ENCODE measurements at places on chromosomes 4 and X.

GRCh38 chr4:72319601-72320021 lies 249.4 kb downstream of the ADAMTS3 start:
- DNase-seq, result no peak

DNA sequence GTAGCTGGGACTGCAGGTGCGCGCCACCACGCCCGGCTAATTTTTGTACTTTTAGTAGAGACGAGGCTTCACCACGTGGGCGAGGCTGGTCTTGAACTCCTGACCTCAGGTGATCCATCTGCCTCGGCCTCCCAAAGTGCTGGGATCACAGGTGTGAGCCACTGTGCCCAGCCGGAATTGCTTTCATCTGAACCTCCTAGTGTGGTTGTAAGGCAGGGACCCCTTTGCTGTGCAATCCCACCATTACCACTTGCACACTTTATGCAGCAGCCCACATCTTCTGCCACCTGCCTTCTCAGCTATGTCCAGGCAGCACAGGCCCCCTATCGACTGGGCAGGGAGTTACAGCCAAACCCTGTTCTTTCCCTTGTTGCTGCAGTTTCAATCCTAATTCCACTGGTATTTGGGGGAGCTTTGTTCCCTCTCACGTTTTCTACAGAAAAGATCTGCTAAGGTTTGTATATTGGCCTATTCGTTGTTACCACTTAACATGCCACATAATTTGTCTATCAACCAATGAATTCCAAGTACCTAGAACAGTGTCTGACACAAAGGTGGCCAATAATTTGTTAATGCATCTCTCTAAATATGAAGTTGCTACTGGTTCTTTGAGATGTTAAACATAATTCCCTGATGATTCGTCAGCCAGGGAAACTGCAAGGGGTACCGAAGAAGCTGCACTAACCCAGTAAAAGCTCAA lies 6.5 kb downstream of the RPL39 start:
- peak; percentile 21 for DNase-seq

GRCh38 chr4:85744950-85745349 lies 270.0 kb downstream of the ARHGAP24 start:
- DNase-seq, result no peak

- DNase-seq, result no peak
Observed at GRCh38 chrX:28888416-28888815, 301.2 kb downstream of the IL1RAPL1 start.

DNA sequence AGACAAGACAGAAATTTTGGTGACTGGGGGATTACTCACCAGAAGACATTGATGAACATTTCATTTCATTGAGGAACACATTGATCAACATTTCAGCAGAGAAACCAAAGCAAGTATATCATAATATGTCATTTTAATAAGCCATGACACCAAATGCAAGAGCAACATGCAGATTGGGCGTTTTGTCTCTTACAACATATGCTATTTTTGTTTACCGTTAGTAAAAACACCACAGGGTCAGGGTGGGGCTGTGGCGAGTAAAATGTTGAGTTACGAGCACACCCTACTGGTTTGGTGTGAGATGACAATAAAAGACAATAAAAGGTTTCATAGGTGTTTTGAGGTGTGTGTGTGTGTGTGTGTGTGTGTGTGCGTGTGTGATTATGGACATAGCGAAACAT lies 294.5 kb downstream of the PDGFC start:
- DNase-seq, result no peak

DNA sequence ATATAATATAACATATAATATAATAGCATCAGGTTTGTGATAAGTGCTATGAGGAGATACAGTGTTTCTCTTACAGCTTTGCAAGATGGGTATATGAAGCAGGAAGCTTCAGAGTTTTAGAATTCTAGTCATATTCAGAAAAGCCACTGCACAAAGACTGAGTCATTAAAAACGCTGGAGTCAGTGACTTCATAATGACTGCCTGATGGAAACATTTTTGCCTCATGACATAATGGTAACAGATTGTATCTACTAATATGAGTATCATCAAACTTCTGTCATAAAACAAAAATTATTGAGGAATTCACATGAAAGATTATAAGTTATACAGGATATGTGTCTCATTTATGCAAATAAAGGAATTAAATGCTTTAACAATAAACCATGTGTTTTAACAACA lies 46.8 kb downstream of the EPHA5 start:
- no peak for DNase-seq

GRCh38 chr4:149987330-149988086 lies 90.7 kb upstream of the DCLK2 start:
- no peak for DNase-seq

DNA sequence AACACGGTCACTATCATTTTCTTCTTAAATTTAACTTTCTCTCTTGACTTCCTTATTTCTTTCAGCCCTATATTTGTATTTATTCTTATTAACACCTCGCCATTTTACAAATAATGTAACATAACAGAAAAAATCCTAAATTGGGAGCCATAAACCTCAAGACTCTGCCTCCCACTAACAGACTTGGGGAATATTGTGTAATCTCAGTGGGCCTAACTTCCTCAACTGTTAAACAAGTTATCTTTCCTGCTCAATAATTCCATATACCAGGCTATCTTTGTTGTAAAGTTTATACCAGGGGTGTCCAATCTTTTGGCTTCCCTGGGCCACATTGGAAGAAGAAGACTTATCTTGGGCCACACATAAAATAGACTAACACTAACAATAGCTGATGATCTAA lies 26.2 kb downstream of the PRSS12 start:
- no peak for DNase-seq

- no peak for DNase-seq
Observed at GRCh38 chr4:88531549-88531948, 8.0 kb upstream of the PYURF start.

- no peak for DNase-seq
Observed at GRCh38 chrX:16290997-16291396, 123.7 kb downstream of the MAGEB17 start.

DNA sequence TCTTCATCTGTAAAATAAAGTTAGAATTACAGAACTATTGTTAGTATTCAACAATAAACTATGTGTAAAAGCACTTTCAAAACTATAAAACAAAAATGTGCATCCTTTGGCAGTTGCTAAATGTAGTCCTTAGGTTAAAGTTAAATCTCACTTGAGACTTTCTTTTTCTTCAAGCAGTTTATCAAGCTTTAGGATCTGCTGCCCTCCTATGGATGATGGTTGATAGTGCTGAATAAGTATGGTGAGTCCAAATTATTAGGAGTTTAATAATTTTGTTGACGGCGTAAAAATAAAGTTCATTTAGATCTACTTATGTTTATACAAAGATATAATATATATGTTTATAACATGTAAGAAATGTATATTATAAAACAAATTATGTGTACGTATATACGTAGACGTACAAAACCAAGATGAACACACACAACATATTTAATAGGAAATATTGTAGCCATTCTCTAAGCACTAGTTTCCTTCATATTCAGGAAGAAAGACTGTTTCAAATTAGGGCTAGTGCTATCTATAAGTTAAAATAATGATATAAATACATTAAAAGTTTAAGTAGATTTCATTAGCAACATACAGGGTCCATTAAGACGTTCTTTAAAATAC lies 22.3 kb downstream of the UGT2A2 start:
- DNase-seq, result no peak

- DNase-seq, result no peak
Observed at GRCh38 chrX:3307881-3308280, 38.6 kb downstream of the MXRA5 start.

DNA sequence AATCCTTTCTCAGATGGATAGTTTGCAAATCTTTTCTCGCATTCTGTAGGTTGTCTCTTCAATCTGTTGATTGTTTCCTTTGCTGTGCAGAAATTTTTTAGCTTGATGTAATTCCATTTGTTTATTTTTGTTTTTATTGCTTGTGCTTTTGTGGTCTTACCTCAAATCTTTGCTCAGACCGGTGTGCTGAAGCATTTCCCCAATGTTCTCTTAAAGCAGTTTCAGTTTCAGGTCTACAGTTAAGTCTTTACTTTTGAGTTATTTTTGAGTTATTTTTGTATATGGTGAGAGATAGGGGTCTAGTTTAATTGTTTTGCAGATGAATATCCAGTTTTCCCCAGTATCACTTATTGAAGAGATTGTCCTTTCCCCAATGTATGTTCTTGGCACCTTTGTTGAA lies 18.2 kb upstream of the SLC25A14 start:
- no peak for DNase-seq

DNA sequence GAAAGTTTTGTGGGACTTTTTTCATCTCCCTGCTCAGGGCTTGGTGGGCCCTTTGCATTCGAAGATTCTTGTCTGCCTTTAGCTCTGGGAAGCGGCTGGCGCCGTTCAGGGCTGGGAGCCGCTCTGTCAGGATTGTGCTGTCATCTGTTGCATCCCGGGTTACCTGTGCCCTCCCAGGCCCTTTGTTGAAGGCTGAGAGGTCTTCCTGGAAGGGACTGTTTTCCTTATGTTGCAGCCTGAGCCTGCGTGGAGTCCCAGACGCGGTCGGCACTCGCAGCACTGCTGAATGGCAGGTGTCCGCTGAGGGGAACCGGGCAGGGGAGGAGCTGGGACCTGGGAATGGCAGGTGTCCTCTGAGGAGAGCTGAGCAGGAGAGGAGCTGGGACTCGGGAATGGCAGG lies 15.9 kb downstream of the RGS12 start:
- DNase-seq, result no peak
